ENCODE measurements at places on chromosomes 4 and X.

GRCh38 chr4:64539234-64539849 lies 130.1 kb upstream of the TECRL start:
- DNase-seq, result no peak

DNA sequence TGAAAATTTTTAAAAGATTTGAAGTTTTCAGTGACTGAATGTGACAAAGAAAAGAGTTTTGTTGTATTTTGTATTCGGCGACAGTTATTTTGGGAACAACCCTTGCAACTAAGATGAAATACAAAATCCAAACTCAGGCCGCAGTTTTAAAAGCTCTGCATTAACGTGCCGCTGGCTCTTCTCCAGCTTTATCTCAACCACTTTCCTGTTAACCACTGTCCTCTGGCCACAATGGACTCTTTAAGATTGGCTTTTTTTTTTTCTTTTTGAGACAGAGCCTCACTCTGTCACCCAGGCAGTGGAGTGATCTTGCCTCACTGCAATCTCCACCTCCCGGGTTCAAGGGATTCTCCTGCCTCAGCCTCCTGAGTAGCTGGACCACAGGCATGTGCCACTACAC lies 22.1 kb upstream of the AMTN start:
- DNase-seq, result no peak

DNA sequence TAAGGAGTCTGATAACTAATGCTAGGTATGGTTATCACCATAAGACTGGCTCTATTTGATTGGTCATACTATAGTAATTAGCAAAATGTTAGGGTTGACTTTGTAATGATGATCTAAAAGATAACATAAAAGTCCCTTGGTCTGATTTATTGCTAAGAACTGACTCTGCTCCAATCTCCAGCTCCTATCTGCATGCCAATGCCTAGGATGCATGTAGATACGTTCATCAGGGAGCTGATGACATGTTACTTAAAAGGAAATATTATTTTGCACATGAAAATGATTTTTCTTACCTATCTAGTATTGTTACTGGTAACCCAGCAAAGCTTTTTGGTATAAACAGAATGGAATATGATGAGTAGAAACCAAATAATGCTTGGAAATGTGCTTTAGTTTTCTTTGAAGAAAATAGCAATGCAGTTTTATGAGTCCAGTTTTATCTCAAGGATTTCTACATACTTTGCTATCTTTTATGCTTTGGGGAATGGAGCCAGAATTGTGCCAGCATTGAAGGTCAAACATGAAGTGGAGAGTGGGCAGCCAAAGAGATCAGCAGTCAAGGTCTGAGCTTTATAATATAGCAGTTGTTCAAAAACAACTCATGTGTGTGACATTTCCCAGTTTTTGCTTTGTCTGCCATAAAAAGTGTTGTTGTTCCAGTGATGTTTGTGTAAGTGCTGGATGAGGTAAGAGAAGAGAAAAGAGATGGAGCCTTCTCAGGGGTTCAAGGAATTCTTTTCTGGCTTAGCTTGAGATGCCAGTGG lies 121.0 kb downstream of the ARHGAP24 start:
- no peak for DNase-seq

GRCh38 chr4:74631338-74631737 lies 163.0 kb downstream of the BTC start:
- no peak for DNase-seq

DNA sequence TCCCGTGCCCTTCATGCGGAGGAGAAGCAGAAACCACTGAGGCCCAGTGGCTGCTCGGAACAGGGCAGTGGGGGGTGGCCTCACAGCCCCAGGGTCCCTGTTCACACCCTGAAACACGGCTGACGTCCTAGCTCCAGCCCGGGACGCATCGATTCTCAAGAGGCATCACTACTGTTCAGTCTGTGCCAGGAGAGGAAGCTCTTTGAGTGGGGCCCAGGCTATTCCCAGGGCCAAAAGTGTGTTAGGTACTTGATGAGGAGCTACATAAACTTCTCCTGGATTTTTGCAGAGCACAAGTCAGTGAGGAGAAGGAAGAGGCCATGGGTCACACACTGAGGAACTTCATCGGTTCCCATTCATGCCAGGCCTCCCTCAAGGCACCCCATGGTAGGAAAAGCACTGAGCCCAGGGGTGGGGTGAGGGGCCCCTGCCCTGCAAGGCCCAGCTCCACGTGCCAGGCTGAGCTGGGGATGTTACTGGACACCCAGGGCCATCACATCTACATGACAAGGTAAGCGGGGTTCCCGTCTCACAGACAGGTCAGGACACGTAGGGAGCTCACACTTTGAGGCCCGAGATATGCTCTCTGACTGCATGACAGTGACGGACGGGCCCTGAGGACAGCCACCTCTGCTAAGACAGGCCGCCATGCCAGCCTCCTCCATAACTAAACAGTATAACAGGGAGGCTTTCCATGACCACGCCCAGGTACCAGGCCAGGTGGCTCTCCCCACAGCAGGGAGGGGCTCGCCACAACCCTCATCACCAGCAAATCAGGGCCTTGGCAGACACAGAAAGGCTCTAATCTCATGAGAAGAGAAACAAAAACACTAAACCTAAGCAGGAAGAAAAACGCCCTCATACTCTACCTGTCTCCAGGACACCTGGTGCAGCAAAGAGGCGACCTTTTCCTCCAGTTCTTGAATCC lies 12.4 kb downstream of the TNIP2 start:
- no peak for DNase-seq

DNA sequence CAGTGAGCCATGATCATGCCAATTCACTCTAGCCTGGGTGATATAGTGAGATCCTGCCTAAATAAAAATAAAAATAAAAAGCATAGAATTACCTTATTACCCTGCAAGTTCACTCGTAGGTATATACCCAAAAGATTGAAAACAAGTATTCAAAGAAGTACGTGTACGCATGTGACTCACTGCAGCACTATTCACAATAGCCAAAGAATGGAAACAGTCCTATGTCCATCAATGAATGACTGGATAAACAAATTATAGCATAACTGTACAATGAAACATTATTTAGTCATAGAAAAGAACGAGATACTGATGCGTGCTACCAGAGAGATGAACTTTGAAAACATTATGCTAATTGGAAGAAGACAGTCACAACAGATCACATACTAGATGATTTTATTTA lies 204.6 kb upstream of the DIAPH2 start:
- DNase-seq, result no peak

All from upper lobe of right lung (tissue), 1 donor.